ENCODE measurements at places on chromosomes 13 and 19.

DNA sequence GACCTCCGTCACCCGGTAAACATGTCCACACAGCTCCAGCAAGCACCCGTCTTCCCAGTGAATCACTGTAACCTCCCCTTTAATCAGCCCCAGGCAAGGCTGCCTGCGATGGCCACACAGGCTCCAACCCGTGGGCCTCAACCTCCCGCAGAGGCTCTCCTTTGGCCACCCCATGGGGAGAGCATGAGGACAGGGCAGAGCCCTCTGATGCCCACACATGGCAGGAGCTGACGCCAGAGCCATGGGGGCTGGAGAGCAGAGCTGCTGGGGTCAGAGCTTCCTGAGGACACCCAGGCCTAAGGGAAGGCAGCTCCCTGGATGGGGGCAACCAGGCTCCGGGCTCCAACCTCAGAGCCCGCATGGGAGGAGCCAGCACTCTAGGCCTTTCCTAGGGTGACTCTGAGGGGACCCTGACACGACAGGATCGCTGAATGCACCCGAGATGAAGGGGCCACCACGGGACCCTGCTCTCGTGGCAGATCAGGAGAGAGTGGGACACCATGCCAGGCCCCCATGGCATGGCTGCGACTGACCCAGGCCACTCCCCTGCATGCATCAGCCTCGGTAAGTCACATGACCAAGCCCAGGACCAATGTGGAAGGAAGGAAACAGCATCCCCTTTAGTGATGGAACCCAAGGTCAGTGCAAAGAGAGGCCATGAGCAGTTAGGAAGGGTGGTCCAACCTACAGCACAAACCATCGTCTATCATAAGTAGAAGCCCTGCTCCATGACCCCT lies 9.0 kb upstream of the CEACAM5 start:
- peak; percentile 28 for DNase-seq

DNA sequence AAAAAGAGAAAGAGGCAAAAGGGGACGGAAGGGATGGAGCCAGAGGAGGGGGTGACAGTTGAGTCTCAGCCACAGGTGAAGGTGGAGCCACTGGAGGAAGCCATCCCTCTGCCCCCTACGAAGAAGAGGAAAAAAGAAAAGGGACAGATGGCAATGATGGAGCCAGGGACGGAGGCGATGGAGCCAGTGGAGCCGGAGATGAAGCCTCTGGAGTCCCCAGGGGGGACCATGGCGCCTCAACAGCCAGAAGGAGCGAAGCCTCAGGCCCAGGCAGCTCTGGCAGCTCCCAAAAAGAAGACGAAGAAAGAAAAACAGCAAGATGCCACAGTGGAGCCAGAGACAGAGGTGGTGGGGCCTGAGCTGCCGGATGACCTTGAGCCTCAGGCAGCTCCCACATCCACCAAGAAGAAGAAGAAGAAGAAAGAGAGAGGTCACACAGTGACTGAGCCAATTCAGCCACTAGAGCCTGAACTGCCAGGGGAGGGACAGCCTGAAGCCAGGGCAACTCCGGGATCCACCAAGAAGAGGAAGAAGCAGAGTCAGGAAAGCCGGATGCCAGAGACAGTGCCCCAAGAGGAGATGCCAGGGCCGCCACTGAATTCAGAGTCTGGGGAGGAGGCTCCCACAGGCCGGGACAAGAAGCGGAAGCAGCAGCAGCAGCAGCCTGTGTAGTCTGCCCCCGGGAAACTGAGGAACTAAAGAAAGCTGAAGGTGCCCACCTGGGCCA lies 2.5 kb downstream of the POLR1G start:
- DNase-seq = no peak

DNA sequence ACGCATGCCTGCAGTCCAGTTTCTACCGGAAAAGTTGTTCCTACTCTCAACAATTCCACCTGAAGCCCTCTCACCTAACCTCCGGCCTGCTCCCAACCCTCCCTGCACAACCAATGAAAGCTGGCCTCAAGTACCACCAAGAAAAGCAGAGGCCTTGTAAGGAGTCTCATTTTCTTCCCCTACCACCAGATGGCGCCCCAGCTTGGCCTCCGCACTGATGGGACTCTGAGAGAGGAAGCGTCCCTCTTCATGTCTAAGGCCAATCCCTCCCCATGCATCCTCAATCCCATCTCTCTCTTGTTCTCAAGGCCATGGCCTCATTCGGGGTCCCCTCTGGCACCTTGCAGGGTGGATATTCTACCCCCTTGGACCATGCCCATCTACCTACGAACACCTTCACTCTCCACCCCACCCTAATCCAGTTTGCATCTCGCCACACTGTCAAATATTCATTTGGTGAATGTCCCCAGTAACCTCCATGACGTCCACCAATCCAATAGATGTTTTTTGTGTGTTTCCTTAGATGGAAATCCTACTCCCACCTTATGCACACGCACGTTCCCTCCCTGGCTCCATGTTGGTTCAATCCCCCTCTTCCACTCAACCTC lies 412.8 kb downstream of the ZNF536 start:
- peak; percentile 70 for DNase-seq

DNA sequence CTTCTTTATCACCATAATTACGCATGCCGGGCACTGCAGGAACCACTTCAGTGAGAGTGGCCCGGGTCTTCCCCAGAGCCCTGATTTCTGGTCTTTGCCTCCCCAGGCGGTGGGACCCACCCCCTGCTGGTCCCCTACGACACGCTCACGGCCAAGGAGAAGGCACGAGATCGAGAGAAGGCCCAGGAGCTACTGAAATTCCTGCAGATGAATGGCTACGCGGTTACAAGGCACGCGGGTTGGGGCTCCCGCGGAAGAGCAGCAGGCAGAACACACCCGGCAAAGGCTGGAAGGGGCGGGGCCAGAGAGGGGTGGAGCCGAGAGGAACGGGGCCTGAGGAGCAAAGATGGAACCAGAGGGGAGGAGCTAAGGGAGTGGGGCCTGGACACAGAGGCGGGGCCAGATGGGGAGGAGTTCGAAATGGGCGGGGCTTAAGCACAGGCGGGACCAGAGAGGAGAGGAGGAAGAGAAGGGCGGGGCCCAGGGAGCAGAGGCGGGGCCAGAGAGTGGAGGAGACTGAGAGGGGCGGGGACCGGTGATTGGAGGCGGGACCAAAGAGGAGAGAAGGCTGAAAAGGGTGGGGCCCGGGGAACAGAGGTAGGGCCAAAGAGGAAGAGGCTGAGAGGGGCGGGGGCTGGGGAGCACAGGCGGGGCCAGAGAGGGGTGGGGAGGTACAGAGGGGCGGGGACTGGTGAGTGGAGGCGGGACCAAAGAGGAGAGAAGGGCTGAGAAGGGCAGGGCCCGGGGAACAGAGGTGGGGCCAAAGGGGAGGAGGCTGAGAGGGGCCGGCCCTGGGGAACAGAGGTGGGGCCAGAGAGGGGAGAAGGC lies 73.4 kb downstream of the RYR1 start:
- DNase-seq = no peak

GRCh38 chr13:72403396-72404010 lies 323.9 kb downstream of the MZT1 start:
- DNase-seq = no peak

- no peak for DNase-seq
These were observed 24.5 kb downstream of the CFAP97D2 start for GRCh38 chr13:114203536-114203935.

- no peak for DNase-seq
These were observed 36.8 kb downstream of the ACTN4 start for GRCh38 chr19:38684078-38684861.

DNA sequence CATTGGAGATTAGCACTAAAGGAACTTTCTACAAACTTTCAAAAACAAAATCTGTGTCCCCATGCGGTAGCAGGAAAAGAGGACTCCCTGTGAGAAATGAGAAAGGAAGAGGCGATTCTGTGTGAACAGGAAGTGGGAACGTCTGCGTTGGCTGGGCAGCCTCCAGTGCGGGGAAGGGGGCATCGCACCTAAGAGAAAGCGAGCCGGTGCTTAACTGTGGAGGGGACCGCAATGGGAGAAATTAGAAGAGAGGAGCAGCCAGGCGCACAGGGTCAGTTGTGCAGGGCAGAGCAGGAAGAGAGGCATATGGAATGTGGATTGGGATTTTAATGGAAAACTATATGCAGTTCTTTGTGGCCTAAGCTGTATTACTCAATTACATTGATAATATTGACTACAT lies 77.4 kb upstream of the DOCK9 start:
- no peak for DNase-seq

DNA sequence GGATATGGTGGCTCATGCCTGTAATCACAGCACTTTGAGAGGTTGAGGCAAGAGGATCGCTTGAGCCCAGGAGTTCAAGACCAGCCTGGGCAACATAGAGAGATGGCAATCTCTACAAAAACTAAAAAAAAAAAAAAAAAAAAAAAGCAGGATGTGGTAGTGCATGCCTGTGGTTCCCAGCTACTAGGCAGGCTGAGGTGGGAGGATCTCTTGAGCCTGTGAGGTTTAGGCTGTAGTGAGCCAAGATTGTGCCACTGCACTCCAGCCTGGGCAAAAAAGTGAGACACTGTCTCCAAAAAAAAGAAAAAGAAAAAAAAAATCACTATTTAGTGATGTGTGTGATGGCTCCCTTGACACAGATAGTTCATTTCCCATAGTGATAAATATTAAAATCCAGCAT lies 365.0 kb upstream of the NBEA start:
- DNase-seq = no peak

- DNase-seq = no peak
These were observed 73.0 kb downstream of the IPO5 start for GRCh38 chr13:98026457-98026857.
